ENCODE measurements at places on chromosomes 12 and 14.

DNA sequence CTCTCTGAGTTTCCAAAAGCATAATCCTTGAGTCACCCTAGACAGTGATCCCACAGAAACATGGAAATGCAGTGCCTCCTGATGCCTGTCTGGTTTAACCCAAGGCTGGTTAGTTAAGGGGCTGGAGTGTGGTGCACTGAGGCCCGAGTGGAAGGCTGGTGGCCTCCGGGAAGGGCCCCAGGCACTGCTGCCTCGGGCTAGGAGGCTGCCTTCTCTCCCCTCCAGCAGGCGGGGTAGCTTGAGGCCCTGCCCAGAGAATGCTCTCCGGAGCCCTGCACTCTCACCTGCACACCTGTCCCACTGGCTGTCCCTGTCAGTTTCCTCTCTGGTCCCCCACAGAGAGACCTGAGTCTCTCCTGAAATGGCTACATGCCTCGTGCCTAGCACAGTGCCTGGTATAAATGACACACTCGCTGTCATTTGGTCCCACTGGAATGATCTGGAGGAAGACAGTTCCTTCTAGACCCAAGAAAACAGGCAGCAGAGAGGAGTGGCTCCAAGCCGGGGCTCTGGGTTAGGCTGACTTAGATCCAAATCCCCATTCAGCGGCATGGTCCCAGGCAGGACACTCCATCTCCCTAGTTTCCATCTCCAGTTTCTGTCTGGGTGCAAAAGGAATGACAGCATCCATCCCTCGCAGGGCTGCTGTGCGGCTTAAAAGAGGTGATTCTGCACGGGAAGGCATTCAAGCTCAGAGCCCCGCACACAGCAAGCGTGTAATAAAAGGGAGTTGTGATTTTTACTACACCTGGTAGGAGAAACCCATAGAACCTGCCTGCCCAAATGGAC lies 54.0 kb downstream of the RBM19 start:
- no peak for DNase-seq

DNA sequence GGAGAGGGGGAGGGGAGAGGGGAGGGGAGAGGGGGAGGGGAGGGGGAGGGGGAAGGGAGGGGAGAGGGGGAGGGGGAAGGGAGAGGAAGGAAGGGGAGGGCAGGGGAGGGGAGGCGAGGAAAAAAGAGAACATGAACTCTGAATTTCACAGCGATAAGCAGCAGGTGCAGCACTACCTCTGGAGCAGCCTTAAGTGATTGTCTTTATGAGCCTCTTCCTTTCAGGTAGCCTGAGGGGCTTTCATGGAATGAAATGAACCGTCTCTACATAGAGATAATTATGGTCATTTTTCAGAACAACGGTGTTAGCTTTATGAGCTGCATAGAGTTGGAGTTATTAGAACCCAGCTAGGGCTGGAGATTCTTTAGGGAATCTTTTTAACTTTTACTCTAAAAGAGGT lies 18.1 kb upstream of the PTCSC3 start:
- no peak for DNase-seq

- no peak for DNase-seq
Observed at GRCh38 chr12:111767362-111768158, 827 bp downstream of the ALDH2 start.

DNA sequence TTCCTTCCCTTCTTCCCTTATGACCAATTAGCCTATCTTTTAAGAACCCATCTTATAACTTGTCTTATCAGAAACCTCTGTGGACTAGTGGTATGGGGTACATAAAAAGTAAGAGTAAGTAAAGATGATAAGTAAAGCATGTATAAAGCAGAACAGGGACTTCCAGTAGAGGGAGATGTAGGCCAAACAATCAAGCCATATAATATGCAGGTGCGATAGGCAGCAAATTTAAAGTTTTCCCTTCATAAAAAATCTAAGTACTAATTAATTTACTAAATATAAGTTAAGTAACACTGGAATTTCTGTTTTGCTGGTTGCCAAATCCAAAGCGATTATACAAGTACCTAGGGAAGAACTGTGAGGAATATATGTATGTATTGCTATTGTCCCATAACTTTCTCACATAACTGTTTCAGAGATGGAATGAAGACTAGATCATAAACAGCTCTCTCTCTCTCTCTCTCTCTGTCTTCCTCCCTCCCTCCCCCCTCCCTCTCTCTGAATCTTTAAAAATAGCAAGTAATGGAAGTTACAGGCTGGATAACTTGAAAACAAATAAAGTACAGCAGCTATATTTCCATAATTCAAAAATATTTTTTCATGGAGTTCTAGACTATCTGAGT lies 25.7 kb downstream of the METTL25 start:
- no peak for DNase-seq

- no peak for DNase-seq
Observed at GRCh38 chr14:24362241-24362960, 5.6 kb upstream of the NFATC4 start.

DNA sequence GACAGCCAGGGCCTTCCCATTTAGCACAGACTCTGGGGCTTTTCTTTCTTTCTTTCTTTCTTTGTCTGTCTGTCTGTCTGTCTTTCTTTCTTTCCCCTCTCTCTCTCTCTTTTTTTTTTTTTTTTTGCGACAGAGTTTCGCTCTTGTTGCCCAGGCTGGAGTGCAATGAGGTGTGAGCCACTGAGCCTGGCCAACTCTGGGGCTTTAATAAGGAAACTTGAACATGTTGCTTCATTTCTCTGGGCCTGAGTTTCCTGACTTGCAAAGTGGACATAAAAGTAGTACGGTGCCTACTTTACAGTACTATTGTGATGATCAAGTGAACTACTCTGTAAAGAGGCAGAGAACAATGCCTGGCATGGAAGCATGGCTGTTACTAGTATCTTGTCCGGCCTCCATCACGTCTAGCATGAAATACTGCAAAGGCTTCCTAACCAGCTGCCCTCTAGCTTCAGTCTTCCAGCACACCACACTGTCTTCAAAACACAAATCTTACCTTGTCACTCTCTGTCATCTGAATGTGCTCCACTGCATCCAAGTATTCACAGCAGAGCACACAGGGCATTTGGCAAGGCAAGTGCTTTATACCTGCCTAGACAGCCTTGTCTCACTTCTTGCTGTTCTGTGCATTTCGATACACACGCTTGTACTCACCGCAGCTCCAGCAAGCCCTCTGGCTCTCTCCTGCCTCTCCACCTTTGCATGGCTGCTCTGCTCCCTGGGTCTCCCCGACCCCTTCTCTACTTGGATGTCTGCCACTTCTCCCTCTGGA lies 96.7 kb downstream of the IRF2BPL start:
- DNase-seq: no peak

- DNase-seq: no peak
Observed at GRCh38 chr12:54689034-54689372, 40.8 kb upstream of the DCD start.

DNA sequence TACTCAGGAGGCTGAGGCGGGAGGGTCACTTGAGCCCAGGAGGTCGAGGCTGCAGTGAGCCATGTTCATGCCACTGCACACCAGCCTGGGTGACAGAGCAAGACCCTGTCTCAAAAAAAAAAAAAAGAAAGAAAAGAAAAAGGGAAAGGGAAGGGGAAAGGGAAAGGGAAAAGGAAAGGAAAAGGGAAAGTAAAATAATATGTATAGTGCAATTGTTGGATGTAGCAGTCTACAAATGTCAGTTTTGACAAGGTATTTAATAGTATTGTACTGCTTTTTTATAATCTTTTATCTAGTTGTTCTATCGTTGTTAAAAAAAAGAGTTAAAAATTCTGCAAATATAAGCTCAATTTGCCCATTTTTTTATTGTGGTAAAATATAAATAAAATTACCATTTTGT lies 67.3 kb downstream of the SLC2A13 start:
- no peak for DNase-seq

GRCh38 chr14:102774391-102775153 lies 2.7 kb upstream of the TRAF3 start:
- DNase-seq: peak; percentile 68

- no peak for DNase-seq
Observed at GRCh38 chr14:74907744-74908143, 15.3 kb downstream of the RPS6KL1 start.

DNA sequence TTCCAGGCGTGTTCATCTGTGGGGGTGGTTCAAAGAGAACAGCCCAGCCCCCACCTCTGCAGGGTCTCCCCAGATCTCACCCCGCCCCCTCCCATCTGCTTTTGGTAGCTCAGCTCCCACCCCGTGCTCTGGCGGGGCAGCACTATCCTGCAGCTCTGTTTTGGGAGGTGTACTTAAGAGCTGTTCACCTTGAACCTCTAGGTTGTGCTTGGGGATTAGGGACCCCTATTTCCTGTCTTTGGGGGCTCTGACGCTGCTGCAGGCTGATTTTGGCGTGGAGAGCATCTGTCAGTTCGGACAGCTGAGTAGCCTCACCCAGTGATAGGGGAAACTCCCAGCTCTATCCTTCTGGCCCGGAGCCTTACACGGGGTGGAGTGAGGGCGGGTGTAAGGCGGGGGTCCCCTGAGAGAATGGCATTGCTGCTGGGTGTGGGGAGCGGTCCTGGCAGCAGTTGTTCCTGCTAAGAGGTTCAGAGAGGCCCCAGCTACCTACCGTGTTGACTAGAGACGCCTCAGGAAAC lies 765 bp downstream of the TMEM120B start:
- no peak for DNase-seq

GRCh38 chr14:100665511-100666032 lies 61.1 kb upstream of the DLK1 start:
- DNase-seq: no peak

DNA sequence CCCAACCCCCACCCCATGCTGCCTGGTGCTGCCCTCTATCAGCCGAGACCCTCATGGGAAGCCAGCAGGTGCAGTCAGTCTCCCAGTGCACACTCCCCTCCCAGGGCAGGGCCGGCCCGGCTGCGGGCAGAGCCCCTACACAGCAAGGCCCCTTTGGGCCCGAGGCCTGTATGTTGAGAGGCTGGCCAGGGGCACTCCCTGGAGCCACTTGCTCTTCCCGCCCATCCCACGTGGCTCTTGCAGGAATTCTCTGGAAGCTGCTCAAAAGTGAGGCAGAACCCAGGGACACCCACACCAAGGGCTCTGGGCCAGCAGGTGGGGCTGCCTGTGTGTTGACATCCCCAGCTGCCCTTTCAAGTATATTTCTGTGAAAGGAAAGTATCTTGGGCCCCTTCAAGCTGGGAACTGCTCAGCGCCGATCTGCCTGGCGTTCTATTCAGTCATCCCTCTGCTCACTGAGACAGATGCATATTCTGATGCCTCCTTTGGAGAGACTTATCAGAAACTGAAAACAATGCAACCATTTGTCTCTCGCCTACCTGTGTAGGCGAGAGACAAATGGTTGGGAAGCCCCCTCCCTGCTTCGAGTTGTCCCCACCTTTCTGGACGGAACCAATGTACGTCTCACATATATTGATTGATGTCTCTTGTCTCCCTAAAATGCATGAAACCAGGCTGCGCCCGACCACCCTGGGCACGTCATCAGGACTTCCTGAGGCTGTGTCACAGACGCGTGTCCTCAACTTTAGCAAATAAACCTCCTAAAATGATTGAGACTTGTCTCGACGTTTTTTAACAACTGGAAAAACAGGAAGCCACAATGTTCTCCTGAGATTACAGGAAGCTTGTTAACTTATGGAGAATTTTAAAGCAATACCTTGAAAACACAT lies 6.0 kb downstream of the GPR132 start:
- peak; percentile 77 for DNase-seq

- no peak for DNase-seq
Observed at GRCh38 chr12:112121780-112122565, 3.4 kb upstream of the TRAFD1 start.

GRCh38 chr12:110269622-110270124 lies 11.4 kb upstream of the ATP2A2 start:
- no peak for DNase-seq

- no peak for DNase-seq
Observed at GRCh38 chr14:65517635-65518542, 105.4 kb downstream of the FUT8 start.

GRCh38 chr14:35879654-35880249 lies 53.6 kb downstream of the BRMS1L start:
- no peak for DNase-seq

- DNase-seq: no peak
Observed at GRCh38 chr14:50984036-50984710, 39.9 kb upstream of the PYGL start.

DNA sequence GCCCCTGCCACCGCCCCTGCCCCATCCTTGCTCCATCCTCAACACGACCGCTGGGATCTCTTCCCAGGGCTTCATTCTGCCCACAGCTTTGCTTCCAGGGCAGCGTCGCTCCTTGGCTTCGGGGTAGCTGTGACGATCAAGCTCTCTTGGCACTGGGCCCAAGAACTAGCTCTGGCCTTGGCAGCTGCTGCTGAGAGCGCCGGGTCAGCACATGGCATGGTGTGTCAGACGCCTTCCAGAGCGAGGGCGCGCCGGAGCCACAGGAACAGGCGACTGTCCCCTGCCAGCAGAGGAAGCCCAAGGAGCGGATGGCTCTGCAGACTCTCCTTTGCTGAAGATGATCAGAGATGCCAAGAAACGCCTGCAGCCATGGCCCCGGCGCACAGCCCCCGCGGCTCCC lies 15.9 kb downstream of the RAB35 start:
- DNase-seq: no peak

GRCh38 chr12:100926669-100927248 lies 132.2 kb downstream of the ANO4 start:
- DNase-seq: no peak

GRCh38 chr12:102992297-102992696 lies 34.8 kb downstream of the ASCL1 start:
- no peak for DNase-seq
